Renal cortex interstitium (tissue), 15 donors: ENCODE measurements at places on chromosomes 2 and 18. TPM values are rescaled to one million over a fixed set of nuclear protein-coding genes. Genes with fewer than 3 reads are reported as not detected.

GRCh38 chr2:24658531-24659202 is 134.5 kb downstream of the PTRHD1 start:
- no peak for DNase-seq

- DNase-seq = no peak
Measured at GRCh38 chr2:238449909-238450417, 23.2 kb downstream of the ASB1 start.

- no peak for DNase-seq
Measured at GRCh38 chr2:22952656-22953225, 432.2 kb upstream of the KLHL29 start.

GRCh38 chr2:172909454-172909853 is 166.2 kb upstream of the MAP3K20 start:
- no peak for DNase-seq

DNA sequence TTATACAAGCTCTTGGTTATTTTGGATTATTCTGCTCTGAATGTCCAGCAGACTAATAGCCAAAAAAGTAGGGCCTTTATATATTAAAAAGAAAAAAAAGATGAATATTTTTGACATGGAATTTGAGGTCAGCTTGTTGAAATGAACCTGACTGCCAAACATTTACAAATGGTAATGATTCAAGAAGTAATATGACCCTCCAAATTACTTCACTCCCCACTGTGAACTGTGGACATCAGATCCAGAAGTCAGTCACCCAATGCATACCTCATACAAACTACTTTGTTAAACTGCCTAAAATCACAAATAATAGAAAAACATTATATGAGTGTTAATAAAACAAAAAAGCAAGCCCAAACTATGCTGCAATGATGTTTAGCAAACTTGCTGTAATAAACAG is 10.0 kb downstream of the EPG5 start:
- no peak for DNase-seq

DNA sequence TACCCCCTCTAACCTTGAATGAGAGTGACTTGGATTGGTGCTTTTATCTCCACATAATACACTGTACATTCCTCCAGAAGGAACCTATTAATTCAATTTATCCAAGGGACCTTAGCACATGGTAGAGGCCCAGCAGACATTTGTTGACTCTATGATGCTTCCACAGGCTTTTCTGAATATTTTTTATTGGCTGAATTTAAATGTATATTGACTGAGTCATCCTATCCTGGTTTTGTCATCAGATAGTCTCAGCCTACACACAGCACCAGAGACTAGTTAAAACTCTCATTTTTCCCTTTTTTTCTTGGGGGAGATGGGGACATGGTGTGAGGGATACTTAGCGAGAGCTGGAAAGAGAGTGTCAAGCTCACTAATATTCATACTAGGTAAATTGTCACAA is 101.6 kb downstream of the LRRC30 start:
- DNase-seq = no peak

The VSNL1 gene
- 5.2 TPM for polyA plus RNA-seq

The RSAD2 gene
- 4.3 TPM for polyA plus RNA-seq
